NCI-H2171 treated with DMSO at 0.1 percent for 48 hours (cell line): ENCODE measurements at places on chromosomes 4 and X.

GRCh38 chrX:78476701-78477100 is 149.3 kb upstream of the CYSLTR1 start:
- DNase-seq: no peak

DNA sequence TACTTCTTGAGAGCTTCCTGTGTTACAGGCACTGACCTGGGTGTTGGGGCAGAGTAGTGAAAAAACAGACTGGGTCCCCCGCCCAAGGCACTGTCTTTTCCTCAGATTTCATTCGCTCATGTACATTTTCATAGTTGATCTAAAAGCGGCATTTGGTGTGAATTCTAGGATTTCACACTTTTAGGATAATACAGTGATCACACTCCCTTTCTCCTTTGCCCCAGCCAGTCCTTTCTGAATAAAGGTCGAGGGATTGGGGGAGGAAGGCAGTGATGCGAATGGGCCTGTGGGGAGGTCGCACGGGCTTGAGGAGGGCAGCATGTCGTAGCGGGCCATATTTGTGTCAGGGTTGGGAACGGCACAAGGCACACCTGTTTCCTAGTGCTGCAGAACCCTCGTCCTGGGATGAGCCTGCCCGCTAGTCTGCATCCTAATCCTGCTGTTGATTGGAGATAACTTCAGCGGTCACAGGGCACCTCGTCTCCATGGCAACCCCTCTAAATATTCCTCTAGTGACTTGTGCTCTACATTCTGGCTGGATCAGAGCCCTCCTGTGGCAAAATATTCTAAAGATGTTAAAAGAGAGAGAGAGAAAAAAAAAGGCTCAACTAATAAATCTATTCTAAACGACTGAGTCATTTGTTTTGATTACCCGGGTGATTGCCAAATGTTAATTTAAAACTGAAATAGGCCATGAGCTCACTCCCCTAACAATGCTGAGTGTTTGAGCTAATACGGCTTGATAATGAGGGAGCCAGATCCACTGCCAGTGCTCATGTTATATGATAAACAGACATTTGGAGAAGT is 21.8 kb downstream of the FHL1 start:
- peak; percentile 52 for DNase-seq

DNA sequence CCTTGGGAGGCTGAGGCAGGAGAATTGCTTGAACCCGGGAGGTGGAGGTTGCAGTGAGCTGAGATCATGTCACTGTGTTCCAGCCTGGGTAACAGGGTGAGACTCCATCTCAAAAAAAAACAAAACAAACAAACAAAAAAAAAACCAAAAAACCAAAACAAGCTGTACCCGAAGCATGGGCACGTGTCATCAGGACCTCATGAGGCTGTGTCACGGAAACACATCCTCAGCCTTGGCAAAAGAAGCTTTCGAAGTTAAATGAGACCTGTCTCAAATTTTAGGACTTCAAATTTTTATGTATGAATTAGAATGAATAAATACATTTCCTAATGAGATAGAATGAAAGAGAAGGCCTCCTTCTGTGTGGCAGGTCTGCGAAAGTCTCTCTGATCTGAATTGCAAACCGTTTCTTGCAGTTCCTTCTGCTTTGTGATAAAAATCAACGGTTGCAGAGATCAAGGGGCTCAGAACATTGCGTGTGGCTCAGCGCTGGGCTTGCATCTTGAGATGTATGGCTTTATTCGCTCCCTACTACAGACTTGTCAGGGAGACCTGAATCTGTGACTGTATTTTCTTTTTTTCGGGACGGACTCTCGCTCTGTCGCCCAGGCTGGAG is 19.5 kb upstream of the CRLF2 start:
- DNase-seq: no peak

- DNase-seq: peak; percentile 28
These were observed 298.7 kb upstream of the ATOH1 start for GRCh38 chr4:93529692-93530372.

- no peak for DNase-seq
These were observed 62.1 kb downstream of the GPC4 start for GRCh38 chrX:133353233-133353632.

DNA sequence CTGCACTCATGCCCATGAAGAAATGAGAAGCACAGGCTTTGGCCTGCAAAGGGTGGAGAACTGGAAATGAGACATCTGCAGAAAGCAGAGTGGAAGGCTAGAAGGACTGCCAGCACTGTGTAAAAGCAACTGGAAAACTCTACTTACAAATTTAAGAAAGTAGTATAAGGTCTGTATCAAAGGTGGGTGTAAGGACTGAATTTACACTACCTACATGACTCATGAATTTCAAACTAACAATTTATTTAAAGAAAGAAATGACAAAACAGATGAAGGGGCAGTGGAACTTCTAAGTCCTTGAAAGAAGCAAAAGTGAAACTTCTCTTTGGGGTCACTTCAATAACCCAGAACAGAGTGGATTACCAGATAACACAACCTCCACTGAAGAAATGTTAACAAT is 71.2 kb downstream of the SLC10A7 start:
- DNase-seq: no peak

DNA sequence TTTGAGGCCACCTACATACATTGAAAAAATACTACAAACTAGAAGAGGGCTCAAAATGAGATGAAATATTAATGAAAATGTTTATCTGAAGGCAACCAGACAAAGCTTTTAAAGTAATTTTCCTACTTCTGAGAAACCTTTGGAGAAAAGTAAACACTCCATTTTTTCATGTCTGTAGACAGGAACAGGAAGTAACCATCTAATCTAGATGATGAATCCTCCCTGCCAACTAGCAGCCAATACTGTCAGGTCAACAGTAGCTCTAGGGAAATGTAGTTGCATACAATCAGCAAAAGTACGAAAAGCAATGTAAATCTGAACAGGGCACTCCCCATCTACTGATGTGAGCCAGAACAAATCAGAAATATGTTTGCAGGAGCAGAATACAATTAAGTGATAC is 49.0 kb downstream of the AMMECR1 start:
- DNase-seq: no peak

GRCh38 chrX:123422875-123423274 is 238.8 kb downstream of the GRIA3 start:
- DNase-seq: peak; percentile 0

- DNase-seq: peak; percentile 46
These were observed 80.2 kb upstream of the LHFPL1 start for GRCh38 chrX:112759966-112760365.

DNA sequence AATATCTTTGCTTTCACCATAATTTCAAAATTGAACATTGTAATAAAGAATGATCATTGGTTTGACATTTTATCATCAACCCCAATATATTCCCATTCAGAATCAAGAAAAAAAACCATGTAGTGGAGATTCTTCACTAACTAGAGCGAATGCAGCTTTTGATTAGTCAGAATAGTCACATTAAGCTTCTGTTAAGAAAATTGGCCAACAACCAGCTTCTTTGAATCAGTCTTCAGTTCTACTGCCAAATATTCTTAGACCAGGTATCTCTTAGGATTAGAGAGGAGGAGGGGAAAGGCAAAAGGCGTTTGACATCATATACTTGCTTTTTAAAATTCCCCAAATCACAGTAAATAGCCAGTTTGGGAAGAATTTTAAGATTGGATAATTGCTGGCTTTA is 22.2 kb upstream of the TBC1D8B start:
- DNase-seq: no peak

GRCh38 chrX:23742174-23742696 is 841 bp downstream of the ACOT9 start:
- DNase-seq: peak; percentile 6

DNA sequence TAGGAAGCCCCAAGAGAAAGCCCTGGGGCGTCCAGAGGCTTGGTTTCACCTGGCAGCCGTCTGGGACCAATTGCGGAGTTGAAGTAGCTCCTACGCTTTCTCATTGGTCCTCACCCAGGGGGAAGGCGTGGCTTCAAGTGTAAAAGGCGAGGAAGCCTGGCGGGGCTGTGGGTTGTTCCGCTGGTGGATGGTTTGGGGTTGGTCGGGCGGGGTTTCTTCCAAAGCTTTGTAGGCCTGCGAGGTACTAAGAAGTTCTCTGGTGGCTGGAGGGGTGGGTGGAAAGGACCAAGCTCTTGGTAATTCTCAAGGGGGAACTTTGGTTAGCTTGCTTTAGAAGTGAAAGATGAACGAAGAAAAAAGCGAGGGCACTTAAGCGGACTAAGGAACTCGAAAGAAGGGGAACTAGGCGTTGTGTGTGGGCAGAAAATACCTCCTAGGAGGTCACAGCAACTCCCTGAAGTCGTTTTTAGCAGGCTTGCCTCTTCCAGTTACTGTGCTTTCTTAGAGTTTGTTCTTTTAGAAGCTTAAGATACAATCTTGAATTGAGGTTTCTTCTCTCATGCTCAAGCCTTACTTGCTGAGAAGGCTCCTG is 36.6 kb downstream of the CCNG2 start:
- DNase-seq: no peak

DNA sequence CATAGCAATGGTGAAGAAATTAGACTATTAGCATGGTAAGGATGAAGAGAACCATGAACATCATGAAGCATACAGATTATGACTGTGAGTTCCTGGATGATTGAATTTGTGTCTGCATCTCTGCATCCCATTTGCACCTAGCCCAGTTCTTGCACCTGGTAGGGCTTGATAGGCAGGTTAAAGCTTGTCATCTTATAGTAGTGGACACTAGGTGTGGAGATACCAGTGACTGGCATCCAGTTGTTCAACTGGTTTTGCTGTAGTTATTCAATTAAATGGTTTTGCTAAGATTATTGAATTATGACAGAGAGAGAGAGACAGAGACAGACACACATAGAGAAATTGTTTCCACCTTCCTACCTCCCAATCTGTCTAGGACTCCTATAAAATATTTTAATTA is 5.0 kb downstream of the ADH7 start:
- DNase-seq: no peak

- DNase-seq: peak; percentile 74
These were observed 1.8 kb downstream of the L1CAM start for GRCh38 chrX:153884136-153884535.

DNA sequence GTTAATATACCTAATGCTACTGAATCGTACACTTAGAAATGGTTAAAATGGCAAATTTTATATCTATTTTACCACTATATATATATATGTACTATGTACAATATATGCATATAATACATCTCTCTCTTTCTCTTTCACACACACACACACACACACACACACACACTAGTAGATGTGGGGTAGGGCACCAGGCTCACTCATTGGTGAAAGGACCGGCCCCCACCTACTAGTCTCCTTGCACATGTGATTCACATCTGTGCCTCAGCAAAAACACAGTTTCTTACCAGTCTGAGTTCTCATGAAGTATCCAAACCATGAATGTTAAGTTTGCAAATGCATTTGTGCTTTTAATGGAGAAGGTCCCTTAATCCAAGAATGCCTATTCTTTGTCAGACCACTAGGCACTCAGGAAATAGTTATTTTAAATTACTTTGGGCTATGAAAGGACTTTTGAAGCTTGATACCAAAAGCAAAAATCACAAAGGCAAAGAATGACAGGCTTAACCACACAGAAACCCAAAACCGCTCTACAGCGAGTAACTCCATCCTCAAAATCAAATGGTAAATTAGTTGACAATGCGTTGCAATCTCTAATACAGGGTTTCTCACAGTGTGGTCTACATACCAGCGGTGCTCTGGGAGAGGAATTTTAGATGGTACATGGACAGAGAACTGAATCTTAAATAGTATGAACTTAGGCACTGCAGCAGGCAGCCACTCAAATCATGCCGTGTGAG is 5.8 kb downstream of the TSC22D3 start:
- no peak for DNase-seq

DNA sequence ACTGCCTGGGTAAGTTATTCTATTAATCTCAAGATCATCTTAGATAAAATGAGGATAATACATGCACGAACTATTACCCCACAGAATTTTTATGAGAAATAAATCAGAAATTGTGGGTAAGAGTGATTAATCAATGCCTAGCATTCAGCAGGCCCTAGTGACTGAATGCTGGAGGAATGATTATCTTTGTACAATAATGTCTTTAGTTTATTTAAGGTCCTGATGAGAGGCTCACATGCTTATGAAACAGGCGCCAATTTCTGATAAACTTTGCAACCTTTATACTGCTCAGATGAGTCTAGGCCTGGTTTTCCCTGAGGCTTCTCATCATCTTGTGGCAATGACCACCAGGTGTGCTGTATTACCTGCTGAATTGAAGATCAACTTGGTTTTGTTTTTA is 27.8 kb upstream of the BMP2K start:
- no peak for DNase-seq

DNA sequence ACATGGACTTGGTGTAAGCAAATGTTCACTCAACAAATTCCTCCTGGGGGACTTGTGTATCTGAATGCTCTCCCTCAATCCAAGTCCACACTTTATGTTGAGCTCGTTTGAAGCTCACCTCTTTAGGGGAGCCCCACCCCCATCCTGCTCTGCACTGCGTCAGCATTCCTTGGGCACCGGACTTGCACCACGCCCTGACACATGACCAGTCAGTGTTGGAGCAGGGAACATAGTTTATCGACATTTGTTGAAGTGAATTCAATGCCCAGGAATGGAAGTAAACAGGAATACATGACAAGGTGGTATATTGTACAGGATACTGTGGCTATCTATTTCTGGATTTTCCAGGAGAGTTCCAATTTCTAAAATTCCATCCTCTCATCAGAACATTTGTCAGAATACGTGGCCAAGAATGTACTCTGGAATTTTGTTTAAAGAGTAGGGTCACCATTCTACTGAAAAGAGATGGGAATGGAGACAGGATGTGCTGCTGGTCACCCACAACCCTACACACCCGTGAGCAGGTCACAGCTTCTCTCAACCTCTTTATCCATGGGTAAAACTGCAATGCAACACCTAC is 60.0 kb upstream of the LNX1 start:
- no peak for DNase-seq

DNA sequence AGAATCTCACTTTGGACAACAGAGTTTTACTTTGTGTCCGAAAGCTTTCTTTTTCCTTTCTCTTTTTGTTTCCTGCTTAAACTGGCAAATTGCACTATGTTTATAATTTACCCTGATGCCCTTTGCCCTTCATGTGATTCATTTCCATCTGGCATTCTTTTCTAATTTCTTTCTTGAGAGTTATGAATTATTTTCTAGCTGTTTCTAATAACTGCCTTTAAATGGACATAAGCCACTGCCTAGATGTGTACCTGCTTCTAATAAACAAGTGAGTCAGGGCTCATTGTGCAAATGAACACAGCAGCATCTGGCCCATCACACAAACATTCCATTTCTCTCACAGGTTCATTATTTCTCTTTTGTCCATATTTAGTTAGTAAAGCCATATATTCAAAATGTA is 242.3 kb upstream of the GPRIN3 start:
- no peak for DNase-seq

- no peak for DNase-seq
These were observed 219.6 kb downstream of the GRXCR1 start for GRCh38 chr4:43112139-43112538.

DNA sequence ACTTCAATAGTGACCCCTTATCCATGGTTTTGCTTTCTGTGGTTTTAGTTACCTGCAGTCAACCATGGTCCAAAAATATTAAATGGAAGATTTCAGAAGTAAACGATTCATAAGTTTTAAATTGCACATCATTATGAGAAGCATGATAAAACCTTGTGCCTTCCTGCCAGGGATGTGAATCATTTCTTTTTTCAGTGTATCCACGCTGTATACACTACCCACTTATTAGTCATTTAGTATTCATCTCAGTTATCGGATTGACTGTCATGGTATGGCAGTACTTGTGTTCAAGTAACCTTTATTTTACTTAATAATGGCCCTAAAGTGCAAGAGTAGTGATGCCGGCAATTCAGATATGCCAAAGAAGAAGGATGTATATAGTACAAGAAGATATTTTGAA is 37.7 kb upstream of the TASL start:
- no peak for DNase-seq
